ENCODE measurements at places on chromosomes 7 and 10. TPM values are rescaled to one million over a fixed set of nuclear protein-coding genes. Genes with fewer than 3 reads are reported as not detected.

DNA sequence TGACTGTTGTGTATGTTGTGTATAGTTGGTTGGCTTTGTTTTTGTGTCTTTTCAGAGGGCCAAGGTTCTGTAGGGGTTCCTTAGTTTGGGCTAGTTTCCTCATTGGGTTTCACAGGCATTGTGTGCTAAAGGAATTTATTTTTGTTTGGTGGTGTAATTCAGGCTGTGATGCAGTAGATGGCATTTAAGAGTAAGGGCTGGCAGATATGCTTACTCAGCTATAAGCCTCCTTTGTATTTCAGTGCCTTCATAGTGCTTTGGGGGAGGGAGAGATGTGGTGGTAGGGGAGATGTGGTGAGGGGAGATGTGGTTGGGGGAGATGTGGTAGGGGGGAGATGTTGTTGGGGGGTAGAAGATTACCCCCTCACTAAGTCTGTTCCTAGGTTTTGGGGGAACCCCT, 91.7 kb downstream of the SLC25A40 start:
- no peak for DNase-seq

- peak; percentile 69 for DNase-seq
Observed at GRCh38 chr10:75294518-75294865, 58.7 kb upstream of the COMTD1 start.

DNA sequence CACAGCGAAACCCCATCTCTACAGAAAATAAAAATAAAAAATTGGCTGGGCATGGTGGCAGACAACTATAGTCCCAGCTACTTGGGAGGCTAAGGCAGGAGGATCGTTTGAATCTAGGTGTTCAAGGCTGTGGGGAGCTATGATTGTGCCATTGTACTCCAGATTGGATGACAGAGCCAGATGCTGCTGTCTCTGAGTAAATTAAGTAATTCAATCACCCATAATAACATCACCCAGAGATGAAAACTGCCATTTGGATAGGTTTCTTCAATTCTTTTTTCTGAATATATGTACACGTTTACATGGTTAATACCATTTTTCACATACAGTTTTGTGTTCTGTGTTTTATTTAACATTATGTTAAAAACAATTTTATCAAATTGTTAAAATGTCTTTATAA, 79.3 kb downstream of the WIPF3 start:
- peak; percentile 57 for DNase-seq

DNA sequence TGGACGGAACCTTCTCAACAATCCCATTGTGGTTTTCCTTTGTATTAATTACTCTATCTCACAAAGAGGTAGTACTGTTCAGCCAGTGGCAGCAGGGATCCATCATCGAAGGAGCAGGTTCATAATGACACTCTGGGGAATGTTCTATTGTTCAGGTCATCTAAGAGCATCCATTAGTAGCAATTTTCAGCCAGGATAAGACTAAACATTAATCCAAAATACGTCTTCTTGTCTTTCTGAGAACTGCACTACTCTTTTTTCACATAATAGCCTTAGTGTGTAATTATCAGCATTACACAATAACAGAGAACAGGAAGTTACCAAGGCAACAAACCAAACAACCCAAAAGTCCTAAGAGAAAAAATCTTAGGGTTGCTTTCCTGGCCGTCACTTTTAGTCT, 259.5 kb upstream of the VWC2 start:
- DNase-seq = no peak

DNA sequence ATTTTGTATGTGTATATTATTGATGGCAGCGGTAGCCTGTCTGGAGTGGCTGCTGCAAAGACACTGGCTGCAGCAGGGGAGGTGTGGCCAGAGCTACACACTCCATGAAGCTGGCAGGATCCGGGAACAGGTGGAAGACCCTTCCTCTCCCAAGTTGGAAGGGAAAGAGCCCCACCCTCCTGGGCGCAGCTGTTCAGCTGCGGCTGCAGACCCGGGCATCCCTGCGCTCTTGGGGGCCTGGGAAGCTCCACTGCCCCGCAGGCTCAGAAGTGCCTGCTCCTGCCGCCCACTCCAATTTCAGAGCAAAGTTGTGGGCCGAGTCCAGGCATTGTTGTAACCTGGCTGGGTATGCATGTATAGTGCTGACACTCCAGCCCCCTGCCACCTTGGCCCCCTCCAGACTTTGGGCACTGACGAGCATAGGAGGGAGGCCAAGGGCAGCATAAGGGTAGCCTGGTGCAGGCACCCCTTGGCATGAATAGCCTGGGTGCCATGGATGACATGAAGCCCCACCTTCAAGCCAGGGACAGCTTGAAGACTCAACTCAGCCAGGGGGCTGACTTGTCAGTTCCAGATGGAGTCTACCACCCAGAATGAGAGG, 90.7 kb upstream of the TMEM168 start:
- DNase-seq = no peak

DNA sequence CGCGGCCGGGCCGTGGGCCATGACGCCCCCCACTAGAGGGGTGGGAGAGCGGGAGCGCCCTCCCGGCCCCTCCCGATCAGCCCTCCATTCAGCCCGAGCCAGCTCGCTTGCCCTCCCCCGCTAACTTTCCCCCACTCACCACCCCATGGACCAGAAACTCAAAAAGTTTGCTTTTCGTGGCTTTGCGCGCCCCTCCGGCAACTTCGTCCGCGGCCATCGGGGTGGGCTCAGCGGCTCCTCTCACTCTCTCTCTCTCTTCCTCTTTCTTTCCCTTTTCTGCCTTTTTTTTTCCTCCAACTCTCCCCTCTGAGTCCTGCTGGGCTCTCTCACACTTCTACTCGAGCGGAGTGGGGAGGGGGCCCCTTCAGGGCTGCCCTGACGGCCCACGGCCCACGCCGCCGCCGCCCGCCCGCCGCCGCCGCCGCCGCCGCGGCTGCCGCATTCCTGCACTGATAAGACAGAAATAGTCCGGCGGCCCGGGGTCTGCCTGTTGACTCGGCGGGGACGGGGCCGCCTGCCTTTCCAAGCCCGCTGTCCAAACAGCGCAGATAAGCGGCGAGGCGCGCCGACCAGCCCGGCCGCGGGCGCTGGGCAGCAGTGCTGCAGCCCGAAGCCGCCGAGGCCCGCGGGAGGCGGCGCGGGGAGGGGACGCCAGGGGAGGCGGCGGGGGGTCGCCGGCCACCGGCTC, at the start of gene SMARCD3:
SMARCD3 (minus strand) TSS at position 349 of the 688 bp plus-strand sequence; CDS start at position 217, 132 bp downstream.
- DNase-seq = peak; percentile 93

GRCh38 chr7:116809636-116810266, 52.6 kb upstream of the CAPZA2 start:
- peak; percentile 47 for DNase-seq

DNA sequence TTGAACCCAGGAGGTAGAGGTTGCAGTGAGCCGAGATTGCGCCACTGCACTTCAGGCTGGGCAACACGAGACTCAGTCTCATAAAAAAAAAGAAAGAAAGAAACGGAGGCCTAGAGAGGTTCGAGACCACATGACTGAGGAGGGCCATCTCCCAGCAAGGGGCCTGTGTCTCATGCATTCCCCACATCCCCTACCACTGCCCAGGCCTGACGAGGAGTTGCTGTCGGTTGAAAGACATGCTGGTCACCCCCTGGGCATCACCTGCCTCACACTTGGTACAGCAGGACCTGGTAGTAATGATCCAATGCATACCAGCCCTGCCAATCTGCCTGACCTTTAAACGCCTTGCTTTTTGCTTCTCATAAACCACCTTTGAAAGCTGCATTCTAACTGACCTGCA, 85.9 kb downstream of the DLG5 start:
- no peak for DNase-seq

DNA sequence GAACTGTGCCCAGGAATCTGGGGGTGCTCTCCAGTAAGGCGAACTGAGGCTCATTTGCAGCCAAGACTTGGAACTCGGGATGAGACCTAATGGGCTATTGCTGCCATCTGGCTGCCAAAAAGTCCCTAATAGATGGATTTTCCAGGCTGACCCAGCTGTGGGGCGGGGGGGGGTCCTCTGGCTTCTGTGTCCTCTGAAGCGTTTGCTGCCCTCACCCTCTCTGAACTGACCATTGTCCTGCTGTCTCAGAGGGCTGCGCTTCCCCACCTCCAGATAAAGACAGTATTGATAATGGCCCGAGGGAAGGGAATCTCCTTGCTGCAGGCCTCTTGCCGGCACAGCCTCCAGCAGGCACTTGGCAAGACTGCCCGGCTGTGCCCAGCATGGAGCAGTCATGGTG, 46.6 kb downstream of the CLEC2L start:
- peak; percentile 66 for DNase-seq

- DNase-seq = no peak
Observed at GRCh38 chr7:34143402-34143801, 238.1 kb downstream of the BMPER start.

DNA sequence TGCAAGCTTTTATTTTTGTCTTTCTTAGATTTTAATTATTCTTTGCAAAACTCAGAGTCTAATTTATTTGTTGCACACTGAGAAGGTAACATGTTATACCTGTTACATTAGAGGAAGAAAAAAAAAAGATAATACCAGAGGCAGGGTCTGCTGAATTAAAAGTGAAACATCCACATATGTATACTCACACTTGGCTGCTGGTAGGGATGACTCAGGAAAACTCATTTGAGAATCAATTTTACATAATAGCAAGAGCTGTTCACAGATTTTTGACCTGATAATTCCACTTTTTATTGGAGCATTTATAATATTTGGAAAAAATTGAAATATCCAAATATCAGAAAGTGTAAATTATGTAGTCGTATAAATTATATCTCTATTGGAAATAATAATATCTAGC, 78.1 kb upstream of the CCDC6 start:
- no peak for DNase-seq

- DNase-seq = peak; percentile 34
Observed at GRCh38 chr10:77603534-77603927, 34.1 kb downstream of the KCNMA1 start.

GRCh38 chr7:74083928-74084721, 521 bp downstream of the LIMK1 start:
- DNase-seq = peak; percentile 91

GRCh38 chr10:95650232-95650631, 6.3 kb downstream of the ALDH18A1 start:
- DNase-seq = no peak

DNA sequence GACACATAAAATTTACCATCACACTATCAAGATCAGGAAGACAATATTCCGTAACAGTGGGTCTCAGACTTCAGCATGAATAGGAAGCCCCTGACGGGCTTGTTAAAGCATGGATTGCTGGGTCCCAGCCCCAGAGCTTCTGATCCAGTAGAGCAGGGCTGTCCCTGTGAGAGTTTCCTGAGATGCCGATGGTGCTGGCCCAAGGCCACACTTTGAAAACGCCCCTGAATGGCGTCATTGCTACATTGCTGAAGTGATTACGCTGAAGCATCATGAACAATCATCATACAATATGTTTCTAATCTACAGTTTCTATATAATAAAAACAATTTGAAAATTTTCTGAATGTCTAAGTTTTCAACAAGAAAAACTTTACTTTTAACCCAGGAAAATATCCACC, 38.0 kb upstream of the TMEM72 start:
- DNase-seq = no peak

DNA sequence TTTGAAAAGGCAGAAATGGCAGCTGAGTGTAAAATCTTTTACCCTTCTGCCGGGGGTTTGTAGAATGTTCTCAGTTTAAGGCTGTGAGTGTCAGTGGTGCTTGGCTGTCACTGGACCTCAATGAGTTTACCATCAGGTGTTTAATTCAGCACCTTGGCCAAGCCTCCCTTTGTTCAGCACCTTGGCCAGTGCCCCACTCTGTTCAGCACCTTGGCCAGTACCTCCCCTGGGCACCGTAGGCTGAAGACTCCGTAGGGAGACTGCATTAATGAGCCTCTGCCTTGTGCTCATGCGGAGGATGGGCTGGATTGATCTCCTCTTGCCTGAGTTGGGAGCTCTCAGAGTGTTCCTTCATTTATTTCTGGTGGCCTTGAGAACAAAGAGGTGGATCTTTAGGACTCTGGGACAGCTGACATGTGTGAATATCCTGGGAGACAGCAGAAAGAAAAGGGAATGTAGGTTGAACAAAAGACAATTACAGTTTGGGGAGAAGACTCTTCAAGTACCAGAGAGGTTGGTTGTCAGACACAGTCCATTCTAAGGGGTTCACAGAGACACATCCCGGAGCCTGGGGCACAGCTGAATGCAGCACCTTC, 1.6 kb downstream of the FAM24A start:
- DNase-seq = no peak

Gene ATG9B
- polyA plus RNA-seq = 0.52 TPM

Gene TAS2R16
- polyA plus RNA-seq = not detected
